NCI-H1436 (cell line): ENCODE measurements at places on chromosomes 11 and 22.

- DNase-seq, result no peak
These were observed 110.9 kb downstream of the TSPAN18 start for GRCh38 chr11:44837661-44838060.

DNA sequence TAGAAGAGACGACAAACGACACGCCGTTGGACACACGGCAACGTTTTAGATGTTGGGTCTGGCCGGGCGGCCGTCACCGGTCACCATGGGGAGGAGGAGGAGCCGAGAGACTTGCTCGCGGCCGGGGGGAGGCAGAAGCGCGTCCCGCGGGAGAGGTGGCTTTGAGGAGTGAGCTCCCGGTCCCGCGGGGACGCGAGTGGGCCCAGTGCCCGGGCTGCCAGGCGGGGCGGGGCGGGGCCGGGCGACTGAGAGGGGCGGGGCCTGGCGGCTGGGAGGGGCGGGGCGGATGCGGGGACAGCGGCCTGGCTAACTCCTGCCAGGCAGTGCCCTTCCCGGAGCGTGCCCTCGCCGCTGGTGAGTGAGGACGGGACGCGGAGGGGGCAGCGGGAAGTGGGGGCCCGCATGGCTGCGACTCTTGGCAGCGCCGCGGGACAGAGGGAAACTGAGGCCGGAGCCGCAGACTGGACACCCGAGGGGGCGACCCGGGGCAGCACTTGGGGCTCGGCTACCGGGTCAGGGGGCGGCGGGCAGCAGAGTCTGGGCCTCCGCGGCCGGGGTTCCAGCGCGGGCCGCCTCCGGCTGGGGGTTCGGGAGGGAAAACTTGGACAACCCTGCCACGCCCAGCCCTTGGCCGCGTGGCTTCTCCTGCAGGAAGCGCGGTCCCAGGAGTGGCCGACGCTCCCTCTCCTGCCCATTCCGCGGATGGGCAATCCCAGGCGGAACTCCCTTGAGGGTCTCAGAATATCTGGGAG, at the start of gene TSPO:
TSPO (plus strand) TSS at position 309 of the 752 bp plus-strand sequence. CDS start 7,680 bp downstream, outside the sequence.
- peak; percentile 81 for DNase-seq

GRCh38 chr11:123129920-123130319, 65.1 kb downstream of the CLMP start:
- no peak for DNase-seq

- DNase-seq, result no peak
These were observed 44.2 kb downstream of the ARFGAP2 start for GRCh38 chr11:47132490-47132889.

- no peak for DNase-seq
These were observed 8.5 kb downstream of the BACE1-AS start for GRCh38 chr11:117299351-117300282.

GRCh38 chr11:32602657-32603415, 19.2 kb downstream of the EIF3M start:
- no peak for DNase-seq

- no peak for DNase-seq
These were observed 18.6 kb downstream of the SDHAF2 start for GRCh38 chr11:61448552-61448927.

DNA sequence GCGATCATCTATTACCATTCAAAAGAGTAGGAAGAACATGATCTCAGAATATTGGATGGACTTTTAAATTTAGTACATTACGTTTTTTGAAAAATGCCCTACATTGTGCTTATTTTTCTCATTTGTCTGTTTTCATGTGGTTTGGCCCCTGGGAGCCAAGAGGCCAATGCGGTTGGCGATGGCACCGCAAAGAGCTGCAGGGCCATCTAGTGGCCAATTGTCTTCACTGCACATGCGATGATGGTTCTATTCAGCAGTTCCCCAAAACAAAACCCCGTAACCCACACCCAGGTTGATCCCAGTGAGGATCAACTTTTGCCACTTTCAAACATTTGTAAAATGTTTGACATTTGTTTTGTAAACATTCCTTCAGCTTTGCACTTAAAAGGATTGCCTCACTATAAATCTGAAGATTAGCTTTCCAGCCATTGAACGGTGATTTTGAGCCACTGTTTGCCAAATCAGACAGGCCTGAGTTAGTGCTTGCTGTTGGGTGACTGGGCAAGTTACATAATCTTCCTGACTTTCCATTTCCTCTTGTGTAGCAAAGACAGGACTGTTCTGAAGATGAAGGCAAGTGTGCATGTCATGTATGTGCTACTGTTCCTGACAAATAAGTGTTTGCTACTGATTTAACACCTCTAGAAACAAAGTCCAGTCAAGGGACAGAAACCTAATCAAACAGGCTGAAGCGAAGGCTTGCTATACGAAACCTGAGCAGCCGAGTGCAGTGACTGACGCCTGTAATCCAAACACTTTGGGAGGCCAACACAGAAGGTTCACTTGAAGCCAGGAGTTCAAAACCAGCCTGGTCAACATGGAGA, 29.2 kb upstream of the XBP1 start:
- DNase-seq, result peak; percentile 71

DNA sequence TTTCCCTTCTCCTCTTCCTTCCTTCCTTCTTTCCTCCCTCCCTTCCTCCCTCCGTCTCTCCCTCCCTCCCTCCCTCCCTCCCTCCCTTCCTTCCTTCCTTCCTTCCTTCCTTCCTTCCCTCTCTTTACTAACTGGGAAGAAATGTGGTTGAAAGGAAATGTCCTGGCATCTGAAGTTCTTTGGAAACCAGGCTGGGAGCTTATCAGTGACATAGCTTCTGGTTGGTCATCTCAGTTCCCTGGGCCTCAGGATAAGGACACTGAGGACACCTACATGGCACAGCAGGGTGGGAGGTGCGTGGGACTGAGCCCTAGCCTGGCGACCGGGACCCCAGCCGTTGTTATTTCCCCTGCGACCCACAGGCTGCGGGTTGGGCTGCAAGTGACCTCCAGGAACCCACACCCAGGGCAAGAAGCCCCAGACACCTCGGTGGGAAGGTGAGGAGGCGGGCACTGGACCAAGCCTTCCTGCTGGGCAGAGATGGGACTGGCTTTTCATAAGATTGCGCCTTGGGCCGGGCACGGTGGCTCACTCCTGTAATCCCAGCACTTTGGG, 1486.5 kb downstream of the TBC1D22A start:
- no peak for DNase-seq

GRCh38 chr11:35204614-35205013, 65.6 kb downstream of the CD44 start:
- DNase-seq, result no peak

DNA sequence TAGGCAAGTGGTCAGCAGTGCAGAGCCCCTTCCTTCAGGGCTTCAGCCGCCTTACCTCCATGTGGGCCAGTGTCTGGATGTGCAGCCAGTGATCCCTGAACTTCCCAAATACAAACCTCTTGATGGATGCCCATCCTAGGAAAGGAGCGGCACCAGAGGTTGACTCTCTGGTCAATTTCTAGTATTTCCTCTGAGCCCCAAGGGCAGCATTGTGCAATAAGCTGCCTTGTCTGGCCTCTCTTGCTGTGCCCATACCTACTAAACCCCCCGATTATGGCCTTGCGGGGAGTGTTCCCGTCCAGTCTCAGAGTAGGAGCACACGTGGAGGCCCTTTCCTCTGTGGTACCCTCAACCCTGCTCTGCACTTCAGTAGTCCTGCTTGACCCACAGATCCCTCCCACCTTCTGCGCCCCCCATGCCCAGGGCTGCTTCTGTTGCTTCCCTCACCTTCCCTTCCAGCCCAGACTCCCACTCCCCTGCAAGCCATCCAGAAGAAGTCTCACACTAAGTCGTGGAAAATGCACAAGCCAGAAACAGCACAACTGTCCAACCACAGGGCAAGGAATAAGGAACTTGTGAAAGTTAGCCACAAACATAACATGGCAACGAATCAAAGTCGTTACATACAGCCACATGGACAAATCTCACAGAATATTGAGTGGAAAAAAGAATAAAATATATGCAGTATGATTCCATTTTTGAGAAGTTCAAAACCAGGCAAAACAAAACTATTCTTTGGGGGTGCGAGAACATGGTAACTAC, 39.6 kb upstream of the HORMAD2 start:
- DNase-seq, result no peak

GRCh38 chr11:990101-990500, 46.4 kb downstream of the MUC6 start:
- DNase-seq, result no peak

GRCh38 chr22:47221840-47222615, 459.6 kb downstream of the TBC1D22A start:
- DNase-seq, result no peak

DNA sequence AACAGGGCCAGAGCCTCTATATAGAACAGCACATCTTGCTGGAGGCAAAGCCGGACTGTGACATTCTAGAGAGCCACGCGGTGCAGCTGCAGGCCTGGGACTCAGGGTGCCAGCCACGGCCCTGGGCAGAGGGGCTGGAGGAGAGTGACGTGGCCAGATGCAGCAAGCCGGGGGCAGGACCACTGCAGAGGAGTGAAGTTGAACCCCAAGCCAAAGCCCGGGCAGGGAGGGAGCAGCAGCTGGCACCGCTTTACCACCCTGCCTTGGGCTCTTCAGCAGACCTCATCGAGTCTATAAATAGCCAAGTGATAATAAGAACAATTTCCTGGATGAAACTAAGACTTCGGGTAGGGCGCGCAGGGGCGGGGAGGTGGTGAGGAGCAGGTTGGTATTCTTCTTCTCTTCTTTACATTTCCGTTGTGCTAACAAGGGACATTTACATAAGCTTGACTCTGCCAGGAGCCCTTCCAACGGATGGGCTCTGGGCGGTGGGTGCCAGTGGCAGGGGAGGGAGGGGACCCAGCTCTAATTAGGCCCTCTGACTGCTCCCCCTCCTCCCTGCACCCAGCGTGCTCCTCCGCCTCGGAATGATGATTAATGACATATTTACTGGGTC, 110.2 kb downstream of the ST3GAL4 start:
- peak; percentile 77 for DNase-seq

DNA sequence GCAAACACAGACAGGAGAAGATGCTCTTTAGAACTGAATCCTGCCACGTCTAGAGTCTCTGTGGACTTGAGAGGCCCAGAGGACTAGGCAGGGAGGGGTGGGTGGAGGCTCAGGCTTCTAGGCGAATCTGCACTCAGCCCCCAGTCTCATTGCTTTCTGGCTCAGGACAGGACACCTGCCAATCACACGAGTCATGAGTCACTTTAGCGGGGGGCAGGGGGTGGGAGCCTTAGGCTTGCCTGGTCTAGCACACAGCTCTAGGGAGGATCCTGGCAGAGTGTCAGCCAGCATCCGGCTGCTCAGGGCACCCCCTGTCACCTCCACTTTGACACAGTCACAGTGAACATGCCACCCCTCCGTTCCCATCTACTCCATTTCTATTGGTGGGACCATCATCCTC, 167.7 kb downstream of the CEP164 start:
- DNase-seq, result no peak

GRCh38 chr11:33515347-33515746, 185.3 kb downstream of the C11orf91 start:
- DNase-seq, result no peak

DNA sequence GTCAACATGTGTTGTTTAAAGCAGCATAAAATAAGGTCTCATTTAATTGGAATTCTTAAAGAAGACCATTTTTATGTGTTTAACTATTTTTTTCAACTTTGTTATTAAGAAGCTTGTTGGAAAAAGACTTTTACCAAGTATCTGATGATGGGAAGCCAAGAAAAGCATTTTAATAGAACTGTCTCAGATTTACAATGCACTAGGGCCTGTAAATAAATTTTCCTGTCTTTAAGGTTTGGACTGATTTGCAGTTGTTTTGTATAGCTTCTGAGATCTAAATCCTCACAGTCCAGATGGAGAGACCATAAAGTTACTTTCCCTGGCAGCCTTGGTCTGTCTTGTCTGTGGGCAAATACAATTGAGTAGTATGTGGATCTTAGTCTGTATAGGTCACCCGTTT, 41.6 kb downstream of the EXT2 start:
- DNase-seq, result no peak

DNA sequence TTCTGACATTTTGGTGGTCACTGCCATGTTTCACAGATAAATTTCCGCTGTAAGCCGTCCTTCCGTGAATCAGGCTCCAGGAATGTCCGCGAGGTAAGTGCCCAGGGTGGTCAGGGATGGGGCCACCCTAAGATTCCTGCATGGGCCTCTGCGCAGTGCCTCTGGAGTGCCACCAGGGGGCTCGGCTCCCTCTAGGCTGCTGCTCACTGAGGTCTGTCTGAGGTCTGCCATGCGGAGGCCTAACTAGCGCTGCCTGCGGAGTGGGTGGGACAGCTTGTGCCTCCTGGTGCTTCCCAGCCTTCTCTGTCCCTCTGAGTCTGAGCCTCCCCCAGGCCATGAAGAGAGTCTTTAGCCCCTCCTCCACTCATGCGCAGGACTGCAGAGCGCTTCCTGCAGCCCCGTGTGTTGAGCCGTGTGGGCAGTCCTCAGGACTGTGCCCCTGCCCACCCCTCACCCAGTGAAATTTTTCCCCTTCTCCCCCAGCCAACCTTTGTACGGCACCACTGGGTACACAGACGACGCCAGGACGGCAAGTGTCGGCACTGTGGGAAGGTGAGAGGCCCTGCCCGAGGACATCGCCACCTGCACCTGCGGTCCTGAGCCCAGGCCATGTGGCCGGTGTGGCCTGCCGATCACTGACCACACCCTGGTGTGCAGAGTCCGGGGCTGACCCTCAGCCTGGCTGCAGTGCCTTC, 11.9 kb upstream of the MDK start:
- peak; percentile 46 for DNase-seq

DNA sequence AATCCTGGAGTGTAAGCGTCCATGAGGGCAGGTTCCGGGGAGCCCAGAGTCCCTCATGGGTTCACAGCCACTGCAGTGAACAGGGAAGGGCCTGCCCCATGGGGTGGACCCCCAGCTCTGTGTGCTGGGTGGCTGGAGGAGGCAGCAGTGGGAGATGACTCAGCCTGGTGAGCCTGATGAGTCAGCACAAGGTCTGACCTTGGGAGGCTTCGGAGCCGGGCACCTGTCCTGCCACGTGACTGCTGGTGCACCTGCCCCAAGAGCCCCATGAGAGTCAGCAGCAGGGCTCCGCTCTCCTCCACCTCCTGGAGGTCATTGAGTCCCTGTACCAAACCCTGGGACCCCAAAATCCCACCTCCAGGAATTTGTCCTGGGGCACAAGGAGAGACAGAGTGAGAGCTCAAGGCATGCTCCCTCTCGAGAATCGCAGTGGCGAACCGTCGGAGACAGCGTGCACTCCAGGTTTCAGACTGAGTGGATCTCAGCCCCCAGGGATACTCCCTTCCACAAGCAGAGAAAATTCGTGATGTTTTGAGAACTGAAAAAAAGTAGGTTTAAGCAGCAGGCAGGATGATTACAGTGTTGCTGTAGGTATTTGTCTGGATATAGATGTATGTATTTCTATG, 1221.7 kb downstream of the BRD1 start:
- peak; percentile 68 for DNase-seq
